Activated CD8-positive, alpha-beta memory T cell treated with anti-CD3 and anti-CD28 coated beads for 4 hours (primary cell): ENCODE measurements at places on chromosomes 7 and 10.

GRCh38 chr10:99615426-99615825 lies 4.8 kb downstream of the SLC25A28 start:
- no peak for DNase-seq

DNA sequence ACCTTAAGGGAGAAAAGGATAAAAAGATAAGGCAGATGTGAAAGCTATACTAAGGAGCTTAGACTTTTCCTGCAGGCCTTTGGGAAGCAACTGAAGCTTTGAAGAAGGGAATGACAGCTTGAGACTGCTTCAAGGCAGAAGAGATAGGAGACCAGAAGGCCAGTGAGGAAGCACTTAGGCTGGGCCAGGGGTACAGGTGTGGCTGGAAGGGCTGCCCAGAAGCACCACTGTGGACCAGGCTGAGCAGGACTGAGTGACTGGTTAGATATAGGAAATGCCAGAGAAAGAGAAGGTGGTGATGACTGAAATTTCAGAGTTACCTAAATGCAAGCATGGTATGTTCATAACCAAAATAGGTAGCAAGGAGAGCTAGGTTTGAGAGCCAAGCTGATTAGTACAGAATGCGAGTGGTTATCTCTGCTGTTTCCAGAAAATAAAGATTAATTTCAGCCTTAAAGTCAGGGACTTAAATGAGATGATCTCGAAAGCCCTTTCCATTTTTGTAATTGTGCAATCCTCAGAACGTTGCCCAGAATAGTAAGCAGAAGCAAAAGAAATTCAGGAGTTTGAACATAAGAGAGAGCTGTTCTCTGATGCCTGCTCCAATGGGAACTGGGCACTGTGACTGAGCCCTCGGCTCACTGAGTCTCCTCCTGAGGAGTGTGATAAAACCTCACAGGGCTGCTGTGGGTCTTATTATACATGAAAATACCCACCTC lies 54.9 kb downstream of the MET start:
- no peak for DNase-seq

DNA sequence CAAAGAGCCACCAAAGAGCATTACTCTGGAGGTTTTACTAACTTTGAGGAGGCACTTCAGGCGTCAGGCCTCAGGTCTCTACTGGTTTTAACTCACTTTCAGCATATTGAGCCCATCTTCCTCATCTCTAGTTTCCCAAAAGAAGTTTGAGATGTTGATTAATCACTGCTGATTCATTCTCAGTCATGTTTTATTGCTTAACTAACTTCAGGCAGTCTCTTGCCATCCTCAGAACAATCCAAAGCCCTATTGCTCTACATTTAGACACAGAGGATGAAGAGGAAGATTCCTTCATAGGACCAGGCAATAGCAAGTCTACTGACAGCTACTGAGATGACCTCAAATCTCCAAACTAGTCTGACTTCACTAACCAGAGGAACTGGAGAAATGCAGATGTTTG lies 39.1 kb upstream of the BET1 start:
- DNase-seq, result no peak

- DNase-seq, result no peak
Observed at GRCh38 chr7:25460433-25460832, 232.1 kb upstream of the NPVF start.

DNA sequence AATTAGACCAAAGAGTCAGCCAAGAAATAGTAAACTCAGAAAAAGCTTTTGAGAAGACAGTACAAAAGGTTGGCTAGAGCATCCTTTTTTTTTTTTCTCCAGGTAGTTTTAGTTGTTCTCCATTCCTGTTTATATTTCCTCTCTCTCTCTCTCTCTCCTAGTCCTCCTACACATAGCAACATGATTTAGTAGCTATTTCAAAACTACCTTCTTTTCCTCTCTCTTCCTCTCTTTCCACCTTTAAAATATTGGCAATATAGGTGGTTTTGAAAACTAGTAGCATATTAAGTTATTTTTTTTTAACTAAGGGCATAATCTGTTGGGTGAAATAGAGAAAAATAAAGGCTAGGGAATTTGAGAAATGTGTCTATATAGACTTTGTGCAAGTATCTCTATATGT lies 5.0 kb downstream of the SKIDA1 start:
- no peak for DNase-seq

- DNase-seq, result no peak
Observed at GRCh38 chr10:112039823-112040222, 143.7 kb downstream of the GPAM start.

GRCh38 chr7:130803127-130803526 lies 69.1 kb upstream of the KLF14 start:
- no peak for DNase-seq

- DNase-seq, result no peak
Observed at GRCh38 chr7:22611758-22612079, 111.7 kb upstream of the STEAP1B start.

DNA sequence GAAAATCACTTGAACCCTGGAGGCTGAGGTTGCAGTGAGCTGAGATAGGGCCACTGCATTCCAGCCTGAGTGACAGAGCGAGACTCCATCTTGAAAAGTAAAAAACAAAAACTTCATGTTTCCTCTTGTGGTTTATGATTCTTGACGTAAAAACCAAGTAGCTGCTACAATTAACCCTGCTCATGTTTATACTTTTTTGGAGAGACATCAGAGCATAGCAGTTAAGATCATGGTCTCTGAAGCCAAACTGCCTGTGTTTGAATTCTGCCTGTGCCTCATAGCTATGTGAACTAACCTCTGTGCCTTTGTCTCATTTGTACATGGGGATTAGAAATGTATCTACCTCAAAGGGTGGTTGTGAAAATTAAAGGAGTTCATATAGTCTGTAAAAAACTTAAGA lies 27.2 kb downstream of the SUV39H2 start:
- DNase-seq, result no peak

DNA sequence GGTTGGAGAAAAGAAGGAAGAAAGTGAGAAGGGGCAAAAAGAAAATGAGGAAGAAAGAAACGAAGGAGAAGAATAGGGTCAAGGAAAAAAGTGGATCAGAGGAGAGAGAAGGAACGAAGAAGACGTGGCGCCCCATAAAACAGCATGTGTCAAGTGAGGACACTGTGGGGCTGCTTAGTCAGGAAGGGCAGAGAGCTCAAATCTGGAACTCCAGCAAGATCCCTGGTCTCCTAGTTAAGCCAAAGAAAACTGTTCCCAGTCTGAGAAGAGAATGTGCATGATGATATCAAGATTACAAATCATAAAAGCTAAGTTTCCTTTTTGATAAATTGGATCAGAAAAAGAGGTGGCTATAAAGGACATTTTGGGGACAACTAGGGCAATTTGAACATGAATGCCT lies 33.0 kb downstream of the CREB3L2 start:
- DNase-seq, result no peak

DNA sequence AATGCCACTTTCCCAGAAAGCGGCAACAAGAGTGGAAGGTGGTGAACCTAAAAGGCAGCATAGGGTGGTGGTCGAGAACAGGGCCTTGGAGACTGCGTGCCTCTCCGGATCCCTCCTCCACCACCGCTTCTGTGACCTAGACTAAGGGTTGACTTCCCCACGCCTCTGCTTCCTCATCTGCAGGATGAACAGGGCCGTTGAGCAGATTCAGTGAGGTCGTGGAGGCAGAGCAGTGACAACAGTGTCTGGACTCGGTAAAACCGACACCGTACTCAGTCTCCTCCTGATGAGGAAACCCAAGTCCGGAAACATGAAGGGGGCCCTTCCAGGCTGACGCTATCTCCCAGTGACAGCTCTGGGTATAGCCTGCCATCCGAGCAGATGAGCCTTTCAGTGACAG lies 162.6 kb downstream of the CELF2 start:
- DNase-seq, result no peak

- DNase-seq, result no peak
Observed at GRCh38 chr10:42987121-42987541, 89.7 kb upstream of the RET start.

- no peak for DNase-seq
Observed at GRCh38 chr7:36487756-36488336, 98.2 kb downstream of the ANLN start.

DNA sequence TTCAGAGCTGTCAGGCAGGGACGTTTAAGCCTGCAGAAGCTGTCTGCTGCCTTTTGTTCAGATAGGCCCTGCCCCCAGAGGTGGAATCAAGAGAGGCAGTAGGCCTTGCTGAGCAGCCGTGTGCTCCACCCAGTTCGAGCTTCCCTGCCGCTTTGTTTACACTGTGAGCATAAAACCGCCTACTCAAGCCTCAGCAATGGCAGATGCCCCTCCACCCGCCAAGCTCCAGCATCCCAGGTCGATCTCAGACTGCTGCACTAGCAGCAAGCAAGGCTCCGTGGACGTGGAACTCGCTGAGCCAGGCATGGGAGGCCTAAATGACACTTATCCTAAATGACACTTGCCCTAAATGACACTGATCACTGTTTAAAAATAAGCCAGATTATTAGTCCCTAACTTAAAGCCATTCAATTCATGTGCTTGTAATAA lies 6.8 kb upstream of the ASB15 start:
- no peak for DNase-seq

DNA sequence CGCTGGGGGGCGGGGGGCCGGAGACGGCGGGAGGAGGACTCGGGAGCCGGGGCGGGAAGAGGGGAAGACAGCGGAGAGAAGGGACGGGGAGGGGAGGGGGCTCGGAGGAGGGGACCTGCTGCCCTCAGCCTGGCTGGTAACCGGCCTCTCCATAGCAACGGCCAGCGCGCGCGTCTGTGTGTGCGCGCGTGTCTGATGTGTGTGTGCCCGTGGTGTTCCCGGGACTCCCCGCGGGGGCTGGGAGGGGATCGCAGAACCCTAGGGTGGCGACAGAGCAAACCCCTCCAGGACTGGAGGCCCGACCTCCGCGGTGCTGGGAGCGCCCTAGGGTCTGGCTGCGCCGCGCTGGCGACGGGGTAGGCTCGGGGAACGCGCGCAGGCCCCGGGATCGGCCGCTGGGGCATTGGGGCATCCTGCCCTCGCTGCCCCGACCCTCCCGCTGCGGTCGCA lies 356.3 kb downstream of the DNAJB6 start:
- no peak for DNase-seq
